ENCODE measurements at places on chromosomes 7 and 10.

DNA sequence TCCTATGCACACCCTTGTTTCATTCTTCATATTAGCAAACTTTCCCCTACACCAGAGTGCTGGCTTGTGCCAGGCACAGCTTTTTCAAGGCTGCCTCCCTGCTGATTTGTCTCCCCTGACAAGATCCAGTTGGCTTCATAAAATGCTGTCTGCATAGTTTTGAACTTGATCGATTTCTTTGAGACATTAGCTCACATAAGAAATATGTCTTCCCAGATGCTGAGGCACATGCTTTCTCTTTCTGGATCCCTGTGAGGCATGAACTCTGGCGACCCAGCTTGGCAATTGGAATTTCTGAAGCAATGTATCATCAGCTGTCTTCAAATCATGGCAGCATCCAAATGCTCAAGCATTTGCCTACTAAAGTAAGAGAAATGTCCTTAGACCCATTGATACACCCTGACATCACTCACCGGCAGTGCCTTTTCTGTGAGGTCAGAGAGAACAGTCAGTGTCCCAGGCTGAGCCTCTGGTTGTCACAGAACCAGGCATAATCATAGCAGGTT lies 616.4 kb upstream of the GHITM start:
- peak; percentile 58 for DNase-seq

GRCh38 chr10:43803791-43804190 lies 155.1 kb upstream of the ZNF32 start:
- no peak for DNase-seq

DNA sequence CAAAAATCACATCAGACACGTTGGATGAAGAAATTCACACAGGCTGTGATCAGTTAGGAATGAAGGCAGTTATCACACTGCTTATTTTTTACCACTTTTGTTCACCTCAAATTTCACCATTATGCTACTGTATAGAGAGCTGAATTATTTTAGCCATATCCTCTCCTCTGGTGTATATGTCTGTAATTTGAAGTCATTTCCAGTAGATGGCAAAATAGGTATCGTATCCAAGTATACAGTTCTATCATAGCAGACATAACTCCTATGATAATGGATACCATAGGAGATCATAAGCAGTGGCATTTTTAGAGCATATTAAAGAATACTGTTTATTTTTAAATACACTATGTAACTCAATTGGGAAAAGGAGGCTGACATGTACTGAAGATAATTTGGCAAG lies 909.7 kb downstream of the DNAJB9 start:
- DNase-seq: no peak

- DNase-seq: no peak
Measured at GRCh38 chr7:91496251-91496820, 232.1 kb downstream of the FZD1 start.

GRCh38 chr7:30992414-30992813 lies 28.7 kb downstream of the GHRHR start:
- no peak for DNase-seq

DNA sequence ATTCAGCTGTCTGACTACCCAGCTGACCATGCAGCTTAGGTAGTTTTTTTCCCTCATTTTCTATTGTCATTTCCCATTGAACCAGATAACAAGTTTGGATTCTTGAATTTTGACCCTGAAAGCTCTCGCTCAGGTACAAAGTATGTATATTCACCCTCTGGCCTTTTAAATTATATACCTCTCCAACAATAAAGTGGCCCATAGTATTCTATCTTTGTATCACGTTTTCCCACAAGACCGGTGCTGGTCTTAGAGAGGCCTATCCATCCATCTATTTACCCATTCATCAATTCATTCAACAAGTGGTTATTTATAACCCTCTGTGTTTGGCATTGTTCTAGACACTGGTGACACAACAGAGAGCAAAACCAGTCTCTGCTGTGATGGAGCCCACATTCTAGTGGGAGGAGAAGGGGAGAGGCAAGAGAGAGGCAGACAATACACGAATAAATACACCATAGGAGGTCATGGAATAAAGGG lies 35.2 kb upstream of the NPSR1 start:
- no peak for DNase-seq

- no peak for DNase-seq
Measured at GRCh38 chr7:137036768-137037167, 168.3 kb downstream of the CHRM2 start.

GRCh38 chr7:129612112-129613015 lies 844 bp downstream of the NRF1 start:
- peak; percentile 19 for DNase-seq

DNA sequence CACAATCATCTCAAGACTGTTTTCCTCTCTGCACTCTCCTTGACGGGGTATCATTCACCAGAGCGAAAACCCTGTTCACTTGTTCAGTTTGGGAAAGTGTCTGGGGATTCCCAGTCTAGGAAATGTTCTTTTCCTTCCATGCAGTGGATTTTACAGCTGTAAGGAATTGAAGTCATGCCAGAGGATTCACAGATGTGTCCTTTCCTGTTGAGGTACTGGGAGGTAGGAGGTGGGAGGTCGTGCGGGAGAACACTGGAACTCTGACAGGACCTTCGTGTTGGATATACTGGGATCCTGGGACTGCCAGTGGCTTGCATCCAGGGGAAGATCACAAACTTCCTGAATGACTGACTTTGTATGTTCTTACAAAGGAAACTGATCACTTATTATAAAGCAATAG lies 185.5 kb downstream of the BMPER start:
- DNase-seq: no peak

- no peak for DNase-seq
Measured at GRCh38 chr10:58574058-58574457, 61.4 kb downstream of the BICC1 start.

DNA sequence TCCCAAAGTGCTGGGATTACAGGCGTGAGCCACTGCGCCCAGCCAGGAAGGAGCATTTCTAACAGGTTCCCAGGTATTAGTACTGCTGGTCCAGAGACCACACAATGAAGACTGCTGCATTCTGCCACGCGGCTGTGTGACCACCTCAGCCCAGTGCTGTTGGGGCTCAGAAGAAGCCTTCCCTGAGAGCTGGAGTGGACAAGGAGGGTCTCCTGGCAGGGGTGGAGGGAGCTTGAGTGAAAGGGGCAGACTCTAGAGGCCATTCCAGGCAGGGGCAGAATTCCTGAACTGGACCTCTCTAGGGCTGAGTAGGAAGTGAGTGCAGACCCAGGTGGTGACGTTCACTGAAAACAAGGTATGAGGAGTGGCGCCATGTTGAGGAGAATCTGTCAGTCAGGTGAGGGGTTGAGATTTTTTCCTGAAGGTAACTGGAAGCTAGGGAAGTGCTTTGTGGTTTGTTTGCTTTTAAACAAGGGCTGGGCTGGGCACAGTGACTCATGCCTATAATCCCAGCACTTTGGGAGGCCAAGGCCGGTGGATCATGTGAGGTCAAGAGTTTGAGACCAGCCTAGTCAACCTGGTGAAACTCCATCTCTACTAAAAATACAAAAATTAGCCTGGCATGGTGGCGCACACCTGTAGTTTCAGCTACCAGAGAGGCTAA lies 67.6 kb downstream of the TACC2 start:
- no peak for DNase-seq

GRCh38 chr10:119020627-119020946 lies 8.9 kb upstream of the NANOS1 start:
- DNase-seq: no peak

DNA sequence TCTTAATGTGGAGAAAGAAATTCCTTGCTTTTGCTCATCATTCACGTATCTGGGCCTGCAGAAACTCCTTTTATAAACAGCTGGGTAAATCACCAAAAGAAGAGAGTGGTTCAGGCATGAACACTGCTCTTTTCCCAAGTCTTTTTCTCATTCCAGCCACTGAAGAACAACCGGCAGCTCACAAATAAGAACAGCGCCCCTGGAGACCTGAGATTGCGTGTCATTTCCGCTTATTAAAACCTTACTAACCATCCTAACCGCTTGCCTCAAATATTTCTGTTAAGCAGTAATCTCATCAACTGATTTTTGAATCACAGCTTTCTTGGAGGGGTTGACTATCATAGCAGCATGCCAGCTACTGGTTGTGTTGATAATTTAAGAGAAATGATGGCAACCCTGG lies 213.0 kb upstream of the PLXNA4 start:
- no peak for DNase-seq

GRCh38 chr10:34428501-34428900 lies 386.6 kb downstream of the PARD3 start:
- DNase-seq: no peak

DNA sequence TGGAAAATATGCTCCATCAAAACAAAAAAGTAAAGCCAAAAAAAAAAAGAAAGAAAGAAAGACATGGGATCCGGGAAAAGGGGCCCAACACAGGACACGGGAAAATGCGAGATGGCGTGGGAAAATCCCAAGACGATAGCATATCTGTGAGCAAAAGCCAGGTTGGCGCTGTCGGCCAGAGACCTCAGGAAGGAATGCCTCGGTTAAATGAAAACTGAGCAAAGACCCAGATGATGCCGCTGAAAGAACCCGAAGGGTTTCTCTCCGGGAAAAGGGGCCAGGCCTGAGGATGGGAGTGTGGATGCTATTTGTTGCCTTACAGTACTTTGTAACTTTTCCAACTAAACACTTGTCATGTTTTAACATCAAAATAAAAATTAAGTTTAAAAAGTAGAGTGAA lies 49.5 kb upstream of the PPP2R2D start:
- no peak for DNase-seq

- DNase-seq: no peak
Measured at GRCh38 chr10:13587391-13587790, 626 bp downstream of the PRPF18 start.

- no peak for DNase-seq
Measured at GRCh38 chr10:103549349-103549685, 55.8 kb downstream of the NEURL1 start.

DNA sequence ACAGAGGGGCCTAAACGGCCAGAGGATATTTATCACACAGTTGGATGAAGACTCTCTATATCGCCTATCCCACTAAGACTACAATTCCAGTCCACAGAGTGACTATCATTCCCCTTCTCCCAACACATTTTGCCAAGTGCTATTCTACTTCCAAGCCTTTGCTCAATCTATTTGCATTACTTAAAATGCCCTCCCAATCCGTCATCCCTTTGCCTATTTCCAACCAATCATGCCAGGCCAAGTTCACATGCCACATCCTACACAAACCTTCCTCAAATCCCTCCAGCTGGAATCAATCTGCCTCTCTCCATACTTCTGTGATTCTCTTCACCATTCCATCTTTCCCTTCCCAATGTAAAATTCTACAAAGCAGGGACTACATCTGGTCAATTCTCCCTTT lies 38.2 kb downstream of the SMURF1 start:
- no peak for DNase-seq

- DNase-seq: no peak
Measured at GRCh38 chr7:111672901-111673300, 110.6 kb upstream of the IMMP2L start.

GRCh38 chr10:101827919-101828600 lies 9.8 kb upstream of the OGA start:
- no peak for DNase-seq

GRCh38 chr7:111729483-111729882 lies 167.2 kb upstream of the IMMP2L start:
- DNase-seq: no peak

DNA sequence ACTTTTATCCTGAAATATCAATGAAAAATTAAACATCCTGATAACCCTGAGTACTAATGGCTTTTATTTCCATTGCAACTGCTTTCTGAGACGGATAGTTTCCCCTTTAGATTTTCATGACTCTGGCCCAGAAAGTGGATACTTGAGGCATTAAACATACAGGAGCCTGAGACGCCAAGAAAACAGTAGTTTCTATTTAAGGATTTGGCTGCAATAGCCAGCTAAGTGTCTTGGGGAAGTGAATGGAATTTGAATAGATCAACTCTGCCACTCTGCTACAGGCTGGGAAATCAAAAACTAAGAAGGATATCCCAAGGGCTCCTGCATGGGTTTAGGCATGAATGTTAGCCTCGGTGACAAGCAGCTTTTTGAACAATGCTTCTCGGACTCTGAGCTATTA lies 24.7 kb upstream of the GPAM start:
- no peak for DNase-seq

- no peak for DNase-seq
Measured at GRCh38 chr10:108616559-108617285, 1306.6 kb downstream of the XPNPEP1 start.

GRCh38 chr7:47681249-47681810 lies 99.4 kb upstream of the TNS3 start:
- DNase-seq: no peak

DNA sequence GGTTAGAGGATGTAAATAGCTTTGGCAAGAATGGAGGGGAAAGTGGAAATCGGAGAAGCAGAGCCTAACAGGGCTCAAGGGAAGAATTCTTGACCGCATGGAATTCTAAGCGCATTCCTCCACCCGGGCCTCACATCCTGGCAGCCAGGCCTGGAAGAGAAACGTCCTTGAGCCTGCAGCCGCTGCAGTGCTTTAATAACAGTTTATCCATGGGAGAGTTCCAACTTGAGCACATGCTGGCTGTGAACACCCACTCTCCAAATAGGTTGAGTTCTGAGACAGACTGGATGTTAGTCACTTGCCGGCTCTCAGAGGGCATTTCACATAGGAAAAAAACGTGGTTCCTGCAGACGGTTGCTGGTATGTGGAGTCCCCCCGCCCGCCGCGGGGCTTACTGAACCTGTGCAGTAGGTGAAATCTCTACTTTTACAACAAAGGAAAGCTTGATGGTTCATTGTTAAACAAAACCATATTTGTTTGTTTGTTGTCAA lies 61.4 kb upstream of the STEAP1B start:
- DNase-seq: peak; percentile 99

- no peak for DNase-seq
Measured at GRCh38 chr7:136869991-136870865, 1.8 kb downstream of the CHRM2 start.

GRCh38 chr10:124010563-124011131 lies 82.8 kb downstream of the CHST15 start:
- DNase-seq: no peak

DNA sequence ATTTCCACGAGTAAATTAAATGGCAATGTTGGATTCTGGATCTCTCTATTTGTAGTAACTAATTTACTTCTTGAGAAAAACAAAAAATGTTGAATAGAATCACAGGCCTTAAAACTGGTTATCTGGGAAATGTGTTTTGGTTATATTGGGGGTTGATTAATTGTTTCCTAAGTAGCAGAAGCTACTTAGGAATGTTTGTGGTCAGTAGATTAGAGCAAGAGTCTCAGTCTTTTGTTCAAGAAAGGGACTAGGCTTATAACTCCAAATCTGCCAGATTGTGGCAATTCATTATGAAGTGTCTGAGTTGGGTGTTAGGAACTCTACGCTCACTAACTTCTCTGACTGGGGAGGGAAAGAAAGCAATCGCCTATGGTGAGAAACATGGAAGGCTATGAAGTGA lies 244.3 kb upstream of the PHYHIPL start:
- peak; percentile 49 for DNase-seq

GRCh38 chr10:115355162-115355760 lies 262.1 kb downstream of the ATRNL1 start:
- DNase-seq: peak; percentile 69

DNA sequence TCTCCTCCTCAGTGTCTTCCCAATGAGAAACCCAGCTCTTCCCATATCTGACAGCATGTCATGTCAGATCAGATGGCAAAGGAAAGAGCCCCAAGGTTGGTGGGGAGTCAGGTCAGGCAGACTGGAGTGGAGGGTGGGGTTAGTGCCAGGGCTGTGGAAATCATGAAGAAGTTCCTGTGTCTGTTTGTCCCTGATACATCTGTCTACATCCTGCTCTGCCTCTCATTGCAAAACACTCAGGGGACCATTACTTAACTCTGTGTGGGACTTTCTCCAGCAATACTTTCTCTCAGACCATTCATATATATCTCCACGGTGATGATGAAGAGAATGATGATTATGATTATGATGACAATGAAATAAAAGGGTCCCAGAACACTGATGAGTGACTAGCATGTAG lies 3.3 kb downstream of the PRRT4 start:
- no peak for DNase-seq

Measured in astrocyte of the cerebellum (primary cell).